ENCODE measurements at places on chromosomes 13 and 19.

- no peak for DNase-seq
Observed at GRCh38 chr13:59710996-59711701, 452.6 kb downstream of the DIAPH3 start.

DNA sequence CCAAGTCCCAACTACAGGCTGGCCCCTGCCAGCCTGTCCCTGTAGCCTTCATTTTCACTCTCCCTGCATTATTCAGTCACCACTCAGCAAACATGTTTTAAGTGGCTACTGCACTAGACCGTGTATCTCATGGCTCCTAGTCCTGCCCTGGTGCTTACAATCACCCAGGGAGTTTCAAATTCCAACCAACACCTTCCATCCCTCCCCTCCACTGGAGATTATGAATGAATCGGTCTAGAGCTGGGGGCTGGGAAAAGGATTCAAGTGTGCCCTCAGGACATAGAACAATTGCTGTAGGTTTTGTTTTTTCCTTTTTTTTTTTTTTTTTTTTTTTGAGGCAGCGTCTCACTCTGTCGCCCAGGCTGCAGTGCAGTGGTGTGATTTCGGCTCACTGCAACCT is 15.0 kb upstream of the TNFAIP8L1 start:
- no peak for DNase-seq

DNA sequence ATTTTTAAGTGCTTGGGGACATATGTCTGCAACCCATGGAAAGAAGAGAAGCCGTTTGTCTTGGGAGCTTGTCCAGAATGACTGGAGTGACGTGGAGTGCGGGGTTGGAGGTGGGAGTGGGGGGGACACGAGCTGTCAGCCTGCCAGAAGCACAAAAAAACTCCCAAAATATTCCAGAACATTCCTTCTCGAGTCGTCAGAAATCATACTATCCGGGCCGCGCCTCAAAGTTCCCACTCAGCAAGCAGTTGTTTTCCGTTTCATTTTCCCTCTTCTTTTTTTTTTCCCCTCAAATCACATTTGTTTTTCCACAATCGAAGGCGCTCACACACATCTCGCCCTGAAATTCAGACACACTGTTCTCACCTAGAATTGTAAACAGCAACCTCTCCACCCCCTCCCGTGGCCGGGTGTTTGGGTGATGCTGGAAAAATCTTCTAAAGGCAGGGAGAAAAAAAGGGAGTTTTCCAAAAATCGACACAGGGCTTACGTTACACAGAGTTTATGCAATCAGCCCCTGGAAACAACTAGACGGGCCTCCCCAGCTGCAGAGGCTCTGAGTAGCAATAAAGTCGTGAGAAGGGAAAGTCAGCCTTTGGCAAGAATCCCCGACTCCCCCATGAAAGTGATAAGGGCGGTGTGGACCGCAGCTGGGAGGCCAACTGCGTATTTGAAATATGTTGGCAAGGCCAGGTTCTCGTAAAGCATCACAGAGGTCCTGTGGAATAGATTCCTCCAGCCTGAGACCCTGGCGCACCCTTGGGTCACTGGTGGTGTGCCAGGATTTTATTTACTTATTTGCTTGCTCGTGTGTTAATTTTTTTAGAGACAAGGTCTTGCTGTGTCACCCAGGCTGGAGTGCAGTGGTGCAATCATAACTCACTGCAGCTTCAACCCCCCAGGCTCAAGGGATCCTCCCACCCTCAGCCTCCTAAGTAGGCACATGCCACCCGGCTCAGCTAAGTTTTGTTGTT is 31.2 kb upstream of the KLF2 start:
- no peak for DNase-seq

DNA sequence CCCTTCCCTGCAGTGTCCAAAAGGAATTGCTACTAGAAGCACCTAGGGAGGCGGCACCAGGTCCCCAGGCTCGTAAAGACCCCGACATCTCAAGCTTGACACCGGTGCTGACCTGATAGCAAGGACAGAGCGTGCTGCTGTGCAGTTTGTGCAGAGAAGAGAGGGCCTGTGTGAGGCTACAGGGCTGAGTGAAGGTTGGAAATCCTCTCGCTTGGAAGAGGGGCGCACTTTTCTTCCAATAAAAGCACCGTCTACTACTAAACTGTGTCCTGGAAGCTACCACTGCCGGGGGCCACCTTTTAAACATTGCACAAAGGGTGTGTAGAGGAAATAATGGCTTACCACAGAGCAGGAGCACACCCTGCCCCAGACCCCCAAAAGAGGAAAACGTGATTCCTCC is 11.0 kb downstream of the TMEM272 start:
- DNase-seq: no peak

DNA sequence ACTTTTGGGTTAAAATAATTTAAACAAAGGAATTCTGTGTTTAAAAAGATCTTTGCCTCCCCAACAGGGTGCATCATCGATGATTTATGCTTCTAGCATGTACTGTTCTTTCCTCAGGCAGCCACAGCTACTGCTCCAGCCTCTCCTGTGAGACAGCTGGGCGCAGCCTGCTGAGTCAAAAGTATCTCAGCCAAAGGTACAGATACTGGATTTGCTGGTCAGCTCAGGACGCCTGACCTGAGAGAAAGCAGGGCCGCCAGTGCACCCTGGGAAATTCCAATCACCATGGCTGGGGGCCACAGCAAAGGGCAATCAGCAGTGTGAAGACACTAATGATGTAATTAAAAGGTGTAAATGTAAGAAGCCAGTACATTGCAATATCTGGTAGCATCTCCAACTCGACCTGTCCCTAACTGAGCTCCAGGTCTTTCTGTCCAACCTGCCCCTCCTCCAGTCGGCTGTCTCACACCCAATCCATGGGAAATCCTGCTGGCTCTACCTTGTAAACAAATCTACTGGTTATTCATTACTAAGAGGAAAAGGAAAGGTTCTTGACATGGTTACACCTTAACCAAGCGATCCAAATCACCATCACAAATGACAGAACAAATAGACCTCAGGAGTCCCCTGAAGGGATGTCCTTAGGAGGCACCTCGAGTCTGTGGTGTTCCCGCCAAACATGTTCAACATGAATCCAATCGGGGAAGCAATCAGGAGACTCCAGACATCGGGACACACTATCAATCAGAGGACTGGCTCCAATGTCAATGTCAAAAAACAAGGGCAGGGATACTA is 7.3 kb downstream of the OPA3 start:
- no peak for DNase-seq

DNA sequence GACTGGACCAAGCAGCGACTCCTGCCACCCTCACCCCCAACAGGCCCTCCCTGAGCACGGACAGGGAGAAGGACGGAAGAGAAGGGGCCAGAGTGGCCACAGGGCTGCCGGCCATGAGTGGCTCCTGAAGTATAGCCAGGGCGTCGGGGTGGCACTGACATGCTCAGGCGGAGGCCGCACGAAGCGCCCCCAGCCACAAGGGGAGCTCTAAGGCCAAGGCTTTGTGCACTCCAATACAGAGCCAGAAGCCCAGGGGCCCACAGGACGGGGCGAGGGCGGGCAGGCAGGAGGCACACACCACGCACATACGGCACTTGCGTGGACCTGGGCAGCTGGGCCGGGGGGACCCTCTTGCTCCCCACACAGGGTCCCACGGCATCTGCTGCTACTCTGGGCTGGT is 52.0 kb downstream of the KLF2 start:
- DNase-seq: no peak
